Fibroblast of skin of back (primary cell): ENCODE measurements at places on chromosomes 3 and 15.

DNA sequence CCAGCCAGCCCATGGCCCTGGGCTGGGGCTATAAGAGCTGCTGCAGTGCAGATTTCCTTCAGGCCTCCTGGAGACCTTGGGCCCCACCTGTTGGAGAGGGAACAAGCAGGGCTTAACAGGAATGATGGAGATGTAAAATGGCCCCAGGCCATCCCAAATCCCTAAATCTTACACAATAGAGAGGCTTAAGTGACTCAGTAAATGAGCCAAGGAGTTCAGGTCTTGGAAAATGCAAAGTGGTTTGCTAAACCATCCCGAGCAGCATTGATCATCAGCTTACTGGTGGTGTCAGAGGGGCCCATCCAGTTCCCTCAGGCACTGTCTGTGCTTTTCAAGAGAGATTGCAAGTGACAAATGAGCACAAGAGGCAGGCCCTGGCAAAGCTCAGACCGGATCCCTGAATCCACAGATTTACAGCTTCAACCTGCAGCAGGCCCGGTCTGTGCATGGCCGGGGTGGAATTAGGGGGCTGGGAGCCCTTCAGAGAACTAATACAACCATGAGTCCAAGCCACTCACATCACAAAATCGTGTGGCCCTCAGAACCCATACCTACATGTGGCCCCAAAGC, 325.4 kb downstream of the UACA start:
- DNase-seq = no peak

DNA sequence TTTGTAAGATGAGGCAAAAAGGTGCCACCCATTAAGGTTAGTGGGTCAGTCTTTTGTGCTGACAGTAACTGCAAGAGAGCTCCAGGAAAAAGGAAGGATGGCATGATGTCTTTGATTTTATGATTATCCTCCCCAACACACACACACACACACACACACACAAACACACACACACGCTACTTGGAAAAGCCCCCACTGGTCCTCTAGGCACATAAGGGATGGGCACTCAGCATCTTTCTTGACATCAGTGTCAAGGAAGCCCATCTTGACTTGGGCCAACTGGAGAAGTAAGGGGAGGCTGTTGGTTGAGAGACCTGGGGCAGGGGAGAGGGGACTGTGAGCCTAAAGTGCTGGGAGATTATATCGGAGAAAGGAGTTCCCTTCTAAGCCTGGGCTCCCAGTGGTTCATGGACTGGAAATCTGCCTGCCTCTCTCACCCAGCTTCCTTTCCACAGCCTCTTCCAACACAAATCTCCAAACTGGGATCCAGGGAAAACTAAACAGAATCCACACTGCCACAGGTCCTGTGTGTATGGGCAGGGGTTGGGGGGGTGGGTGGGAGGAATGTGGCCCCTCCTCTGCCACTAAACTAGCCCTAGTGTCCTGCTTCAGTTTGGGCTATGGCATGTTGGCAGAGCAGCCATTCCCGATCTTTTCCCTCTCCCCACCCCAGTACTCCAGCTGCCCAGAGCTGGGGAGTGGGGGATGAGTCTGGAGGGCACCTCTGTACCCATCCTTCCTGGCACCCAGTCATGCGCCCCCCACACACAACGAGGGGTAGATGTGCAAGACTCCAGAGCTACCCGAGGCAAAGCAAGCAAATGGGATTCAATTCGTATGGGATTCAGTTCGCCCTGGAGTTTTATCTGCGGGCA, 1.6 kb downstream of the AMOTL2 start:
- DNase-seq = no peak

DNA sequence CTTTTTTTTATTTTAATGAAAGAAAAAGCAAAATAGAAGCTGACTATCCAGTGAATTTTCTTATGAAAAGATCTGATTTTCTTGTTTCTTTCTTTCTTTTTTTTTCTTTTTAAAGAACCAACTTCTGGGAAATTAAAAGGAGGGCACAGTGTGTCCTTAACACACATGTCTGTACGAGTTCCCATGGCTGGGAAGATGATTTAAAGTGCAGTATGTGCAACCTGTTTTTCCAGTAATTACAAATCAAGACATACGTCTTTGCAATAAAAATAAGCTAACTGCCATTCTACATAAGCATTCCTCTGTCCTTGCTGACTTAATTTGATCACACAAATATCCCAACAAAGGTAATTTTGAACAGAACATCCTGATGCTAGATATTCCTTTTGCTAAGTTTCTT, 416.1 kb downstream of the ROBO1 start:
- no peak for DNase-seq

- DNase-seq = no peak
Measured at GRCh38 chr15:85786781-85787114, 8.0 kb downstream of the KLHL25 start.

DNA sequence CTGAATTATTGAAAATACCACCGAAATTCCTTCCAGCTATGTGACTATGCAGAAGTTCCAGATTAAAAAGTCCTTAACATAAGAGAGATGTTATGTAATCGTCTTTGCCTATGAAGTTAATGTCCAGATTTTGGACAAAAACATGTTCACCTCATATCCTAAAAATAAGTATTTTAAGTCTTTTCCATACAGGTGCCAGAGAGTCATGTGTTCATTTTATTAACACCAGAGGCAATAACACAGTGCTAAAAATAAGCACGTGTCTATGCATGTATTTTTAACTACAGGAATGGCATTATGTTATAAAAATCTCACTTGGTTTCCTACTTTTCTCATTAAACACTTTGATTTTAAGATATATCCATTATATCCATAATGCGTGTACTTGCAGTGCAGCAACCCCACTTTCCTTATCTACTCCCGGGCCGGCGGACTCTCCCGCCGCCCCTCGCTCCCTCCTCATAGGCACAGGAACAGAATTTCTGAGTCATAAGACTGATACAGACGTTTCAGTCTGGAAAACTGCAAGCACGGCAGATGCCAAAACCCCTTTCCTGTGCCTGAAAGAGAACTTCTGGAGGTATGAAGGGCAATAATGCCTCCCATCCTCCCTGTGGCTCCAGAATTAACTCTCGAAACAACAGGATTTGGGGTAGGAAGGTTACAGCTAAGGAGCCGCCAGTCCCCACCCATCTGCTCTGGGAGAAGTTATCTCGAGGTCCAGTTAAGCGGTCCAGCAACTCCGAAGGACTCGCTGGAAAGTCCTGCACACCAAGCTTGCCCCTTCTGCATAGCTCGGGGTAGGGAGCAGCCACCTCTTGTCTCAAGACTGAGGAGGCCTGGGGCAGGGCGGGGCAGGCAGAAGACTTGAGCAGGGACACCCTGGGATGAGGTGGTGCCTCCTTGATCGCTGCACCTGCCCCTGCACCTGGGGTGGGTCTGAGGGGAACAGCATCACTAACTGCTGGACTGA, 22.3 kb upstream of the PSTPIP1 start:
- no peak for DNase-seq

DNA sequence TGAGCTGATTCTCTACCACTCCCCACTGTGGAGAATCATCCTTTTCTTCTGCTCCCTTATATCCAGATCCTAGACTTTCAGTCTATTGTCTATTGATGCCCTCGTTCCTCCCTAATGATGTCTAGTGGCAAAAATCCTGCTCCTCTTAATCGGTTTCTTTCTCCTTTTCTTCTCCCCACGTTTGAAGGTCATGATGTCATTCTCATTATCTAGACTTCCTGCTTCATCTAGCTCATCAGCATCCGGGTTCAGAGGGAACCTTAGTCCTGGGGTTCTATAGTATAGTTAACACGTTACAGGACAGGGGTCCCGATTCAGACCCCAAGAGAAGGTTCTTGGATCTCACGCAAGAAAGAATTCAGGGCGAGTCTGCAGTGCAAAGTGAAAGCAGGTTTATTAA, 14.9 kb upstream of the ALDH1A2 start:
- no peak for DNase-seq

DNA sequence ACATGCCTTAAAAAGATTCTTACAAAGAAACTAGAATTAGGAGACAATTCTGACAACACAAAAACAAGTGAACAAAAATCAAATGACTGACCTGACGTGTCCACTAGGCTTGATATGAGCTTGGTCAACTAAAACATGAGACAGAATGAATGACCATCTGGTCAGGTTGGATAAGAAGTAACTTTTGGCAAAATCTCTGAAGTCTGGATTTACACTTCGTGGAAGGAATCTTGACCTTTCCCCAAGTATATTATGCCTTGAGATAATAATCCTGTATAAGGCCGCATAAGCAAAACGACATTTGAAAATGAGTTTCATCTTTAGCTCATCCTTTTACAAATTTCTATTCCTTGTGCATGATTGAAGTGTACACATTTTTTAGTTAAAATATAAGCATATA, 1.1 kb upstream of the TF start:
- no peak for DNase-seq

- DNase-seq = no peak
Measured at GRCh38 chr15:42094512-42094963, at the start of gene PLA2G4D. Gene PLA2G4D, minus strand, starts transcription at chr15:42094562. Its CDS starts 103 bp downstream, at chr15:42094459.
